Myocyte (in vitro differentiated cells): ENCODE measurements at places on chromosomes 12 and 14.

DNA sequence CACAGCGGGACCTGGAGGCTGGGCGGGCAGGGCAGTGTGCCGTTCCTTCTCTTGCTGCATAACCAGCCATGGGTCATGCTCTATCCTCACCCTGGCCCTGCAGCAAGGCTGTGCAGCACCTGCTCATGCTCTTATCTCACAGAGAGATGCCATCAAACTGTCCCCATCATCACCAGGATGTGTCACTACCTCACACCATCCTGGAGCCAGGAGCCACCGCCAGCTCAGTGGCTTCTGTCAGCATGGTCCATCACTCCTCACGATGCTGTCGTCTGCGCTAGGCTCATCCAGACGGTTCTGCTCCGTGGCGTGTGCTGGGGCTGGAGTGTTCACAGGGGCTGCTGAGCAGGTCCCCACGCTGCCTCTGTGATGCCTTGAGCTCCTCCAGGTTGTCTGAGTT lies 77.2 kb upstream of the DYNC1H1 start:
- DNase-seq = no peak

GRCh38 chr14:51821822-51822221 lies 38.6 kb upstream of the GNG2 start:
- DNase-seq = no peak

DNA sequence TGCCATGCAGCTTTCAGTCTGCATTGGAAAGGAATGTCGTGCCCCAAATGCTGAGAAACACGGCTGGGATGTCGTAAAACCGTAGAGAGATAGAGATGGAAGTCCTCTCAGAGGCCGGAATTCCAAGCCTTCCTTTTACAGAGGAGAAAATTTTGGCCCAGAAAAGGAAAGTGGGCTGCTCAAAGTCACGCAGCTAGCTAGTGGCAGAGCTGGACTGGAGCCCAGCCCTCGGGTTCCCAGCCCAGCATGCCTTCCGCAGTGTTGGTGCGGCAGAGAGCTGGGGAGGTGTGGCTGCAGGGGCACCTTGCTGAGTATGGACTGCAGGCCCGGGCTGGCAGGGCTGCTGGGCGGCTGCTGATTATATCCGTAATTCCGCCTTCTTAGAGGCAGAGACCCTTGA lies 50.3 kb downstream of the KCNA1 start:
- peak; percentile 9 for DNase-seq

- DNase-seq = no peak
Measured at GRCh38 chr12:58465418-58465817, 454.9 kb downstream of the LRIG3 start.

GRCh38 chr12:52628111-52628507 lies 9.8 kb upstream of the KRT73 start:
- DNase-seq = no peak

GRCh38 chr12:51377099-51377984 lies 13.9 kb downstream of the GALNT6 start:
- DNase-seq = peak; percentile 67

GRCh38 chr12:126343321-126343720 lies 1278.1 kb downstream of the AACS start:
- DNase-seq = no peak

GRCh38 chr12:76518699-76519098 lies 40.9 kb downstream of the OSBPL8 start:
- no peak for DNase-seq

DNA sequence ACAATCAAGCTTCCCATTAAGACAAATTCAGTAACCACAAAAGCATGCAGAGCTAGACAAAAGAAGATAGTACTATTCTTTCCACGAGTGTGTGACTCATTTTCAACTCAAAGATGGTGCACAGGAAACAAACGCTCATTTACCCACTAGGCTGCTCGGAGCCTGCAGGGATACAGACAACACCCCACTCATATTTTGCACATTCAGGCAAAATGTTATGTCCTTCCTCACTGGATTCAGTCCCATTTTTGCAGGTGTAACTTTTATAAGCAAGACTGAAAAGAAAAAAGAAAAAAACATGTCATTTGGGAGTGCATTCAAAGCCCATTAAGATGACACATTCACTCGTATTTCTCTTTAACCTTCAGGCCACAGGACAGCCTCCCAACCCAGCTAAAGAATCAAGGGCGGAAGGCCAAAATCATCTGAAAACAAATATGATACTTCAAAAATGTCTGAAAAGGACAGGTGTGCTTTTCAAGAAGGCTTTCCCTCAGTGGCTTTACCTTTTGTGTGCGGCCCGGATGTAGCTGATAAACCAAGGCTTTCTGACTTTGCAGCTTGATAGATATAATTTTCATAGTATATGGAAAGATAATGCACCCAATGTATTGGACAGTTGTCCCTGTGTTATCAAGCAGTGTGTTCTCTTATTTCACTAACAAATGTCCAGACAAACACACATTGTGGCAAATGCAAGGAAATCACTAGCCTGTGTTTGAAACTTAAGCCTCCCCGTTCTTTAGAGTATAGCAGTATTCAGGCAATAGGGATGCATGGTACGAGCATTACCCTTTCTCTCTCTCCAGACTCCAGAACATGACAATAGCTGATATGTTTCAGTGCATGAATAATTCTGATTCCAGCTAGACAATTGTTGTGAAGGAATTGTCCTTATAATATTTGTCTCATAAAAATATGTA lies 147.8 kb upstream of the KRR1 start:
- DNase-seq = peak; percentile 74

- no peak for DNase-seq
Measured at GRCh38 chr12:15230751-15231150, 9.5 kb upstream of the RERG start.

- DNase-seq = no peak
Measured at GRCh38 chr12:40971911-40972310, 216.2 kb upstream of the PDZRN4 start.

GRCh38 chr12:91179315-91179714 lies 3.3 kb downstream of the DCN start:
- peak; percentile 44 for DNase-seq
